ENCODE measurements at places on chromosomes 6 and 20.
A peak's percentile ranks its signal among the peaks of the same experiment; 100 is the strongest.

DNA sequence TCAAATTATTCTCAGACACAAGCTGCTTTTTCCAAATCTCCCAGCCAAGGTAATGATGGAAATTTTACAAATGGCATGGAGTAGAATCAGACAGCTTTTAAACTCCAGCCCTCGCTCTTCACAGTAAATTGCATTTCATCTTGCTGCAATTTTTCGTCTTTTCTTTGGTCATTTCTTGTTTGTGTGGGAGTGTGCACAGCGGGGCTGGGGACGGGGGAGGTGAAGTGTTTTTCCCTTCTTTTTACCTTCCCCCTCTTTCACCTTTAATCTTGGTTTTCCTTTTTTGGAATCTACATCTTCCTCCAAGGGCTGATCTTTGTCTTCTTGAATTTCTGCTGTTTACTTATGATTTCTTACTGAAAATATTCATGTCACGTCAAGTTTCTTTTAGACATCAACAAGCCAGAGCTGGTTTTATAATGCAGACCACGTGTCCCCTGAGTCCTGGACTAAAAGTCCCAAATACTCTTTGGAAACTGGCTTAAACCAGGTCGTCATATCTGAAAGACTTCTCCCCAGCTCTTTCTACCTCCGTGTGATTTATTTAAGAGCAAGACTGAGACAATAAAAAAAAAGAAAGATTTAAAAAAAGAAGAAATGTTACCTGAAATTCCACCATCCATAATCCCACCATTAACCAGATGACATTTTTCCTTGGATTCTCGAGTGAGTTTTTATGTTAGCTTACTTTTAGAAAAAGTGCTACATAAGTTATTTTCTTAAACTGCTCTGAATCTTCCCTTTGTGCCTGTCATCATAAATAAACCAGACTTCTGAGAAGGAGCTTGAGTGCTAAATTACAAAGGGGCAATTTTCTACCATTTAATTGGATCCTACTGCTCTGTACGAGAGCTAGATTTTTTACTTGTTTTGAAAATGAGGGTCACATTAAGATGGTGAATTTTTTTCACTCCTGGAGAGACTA lies 52.0 kb downstream of the MAP3K5 start:
- no peak for DNase-seq

DNA sequence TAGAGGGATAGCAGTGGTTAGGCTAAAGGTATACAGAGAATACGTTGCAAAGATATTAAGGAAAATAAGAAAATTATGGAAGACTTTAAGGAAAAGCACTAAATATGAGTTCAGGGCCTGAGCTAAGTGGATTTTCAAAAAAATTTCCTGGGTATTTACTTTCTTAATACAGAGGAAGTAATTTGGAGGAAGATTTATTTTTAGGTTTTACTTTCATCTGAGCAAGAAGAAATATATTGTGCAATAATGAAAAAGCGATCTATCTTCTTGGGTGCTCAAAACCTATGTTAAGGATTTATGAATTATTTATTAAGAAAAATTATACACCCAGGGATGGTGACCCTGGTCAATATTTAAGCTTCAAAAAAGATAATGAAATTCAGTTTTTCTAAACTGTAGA lies 224.7 kb downstream of the PLCB1 start:
- no peak for DNase-seq

DNA sequence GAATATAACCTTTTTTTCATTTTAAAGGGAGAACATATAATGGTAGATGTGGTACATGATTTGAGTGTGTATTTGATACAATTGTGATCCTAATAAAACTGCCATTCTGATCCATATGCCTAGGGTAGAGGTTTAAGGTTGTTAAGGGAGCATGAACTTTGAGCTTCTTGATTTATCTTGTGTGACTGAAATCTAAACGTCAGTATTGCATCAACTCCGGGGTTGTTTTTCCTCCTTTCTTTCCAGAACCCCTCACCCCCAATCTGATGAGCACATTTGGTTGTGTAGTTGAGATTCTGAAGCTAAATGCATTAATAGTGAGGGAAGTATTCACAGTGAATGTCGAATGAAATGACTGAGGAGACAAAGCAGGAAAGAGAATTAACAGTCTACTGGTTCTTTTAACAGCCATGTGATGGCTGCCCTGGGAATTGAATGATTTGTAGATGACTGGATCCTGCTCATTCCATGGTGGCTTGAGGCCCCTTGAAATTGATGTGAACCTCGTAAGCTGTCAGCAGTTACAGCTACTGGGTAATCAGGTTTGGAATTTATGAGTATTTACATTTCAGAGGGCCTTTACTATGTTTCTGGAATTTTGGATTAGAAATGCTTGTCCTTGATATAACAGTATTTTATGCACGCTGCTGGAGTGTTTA lies 44.8 kb downstream of the FARS2 start:
- no peak for DNase-seq

- peak; percentile 59 for DNase-seq
These were observed 94.9 kb downstream of the CEBPB start for GRCh38 chr20:50285376-50286173.

DNA sequence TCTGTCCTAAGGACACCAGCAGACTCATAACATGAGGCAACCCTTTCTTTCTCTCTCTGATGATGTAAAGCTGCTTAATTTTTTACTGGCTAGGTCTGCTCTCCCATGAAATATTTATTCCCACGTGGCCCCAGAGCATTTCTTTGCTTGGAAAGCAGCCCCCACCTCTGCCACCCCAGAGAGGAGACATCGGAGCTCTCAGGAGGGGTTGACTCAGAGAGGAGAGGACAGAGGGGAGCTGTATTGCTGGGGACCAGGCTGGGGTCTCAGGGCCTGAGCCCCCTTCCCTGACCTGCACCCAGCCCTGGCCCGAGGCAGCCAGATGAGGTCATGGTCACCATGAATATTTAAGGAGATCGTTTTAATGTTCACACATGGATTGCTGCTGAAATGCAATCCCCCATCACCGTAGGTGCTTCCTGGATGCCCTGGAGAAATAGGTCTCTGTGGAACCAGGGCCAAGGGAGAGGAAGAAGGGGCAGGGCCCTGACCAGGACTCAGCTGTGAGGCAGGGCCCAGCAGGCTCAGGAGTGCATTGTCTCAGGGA lies 117.5 kb downstream of the DLL1 start:
- peak; percentile 4 for DNase-seq

DNA sequence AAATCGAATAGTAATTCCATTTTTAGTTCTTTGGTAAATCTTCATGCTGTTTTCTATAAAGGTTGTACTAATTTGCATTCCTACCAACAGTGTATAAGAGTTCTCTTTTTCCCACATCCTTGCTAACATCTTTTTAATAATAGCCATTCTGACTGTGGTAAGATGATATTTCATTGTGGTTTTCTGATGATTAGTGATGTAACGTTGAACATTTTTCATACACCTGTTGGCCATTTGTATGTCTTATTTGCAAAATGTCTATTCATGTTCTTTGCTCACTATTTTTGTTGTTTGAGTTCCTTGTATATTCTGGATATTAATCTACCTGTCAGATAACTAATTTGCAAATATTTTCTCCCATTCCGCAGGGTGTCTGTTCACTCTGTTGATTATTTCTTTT lies 64.5 kb downstream of the LIN28B start:
- no peak for DNase-seq

DNA sequence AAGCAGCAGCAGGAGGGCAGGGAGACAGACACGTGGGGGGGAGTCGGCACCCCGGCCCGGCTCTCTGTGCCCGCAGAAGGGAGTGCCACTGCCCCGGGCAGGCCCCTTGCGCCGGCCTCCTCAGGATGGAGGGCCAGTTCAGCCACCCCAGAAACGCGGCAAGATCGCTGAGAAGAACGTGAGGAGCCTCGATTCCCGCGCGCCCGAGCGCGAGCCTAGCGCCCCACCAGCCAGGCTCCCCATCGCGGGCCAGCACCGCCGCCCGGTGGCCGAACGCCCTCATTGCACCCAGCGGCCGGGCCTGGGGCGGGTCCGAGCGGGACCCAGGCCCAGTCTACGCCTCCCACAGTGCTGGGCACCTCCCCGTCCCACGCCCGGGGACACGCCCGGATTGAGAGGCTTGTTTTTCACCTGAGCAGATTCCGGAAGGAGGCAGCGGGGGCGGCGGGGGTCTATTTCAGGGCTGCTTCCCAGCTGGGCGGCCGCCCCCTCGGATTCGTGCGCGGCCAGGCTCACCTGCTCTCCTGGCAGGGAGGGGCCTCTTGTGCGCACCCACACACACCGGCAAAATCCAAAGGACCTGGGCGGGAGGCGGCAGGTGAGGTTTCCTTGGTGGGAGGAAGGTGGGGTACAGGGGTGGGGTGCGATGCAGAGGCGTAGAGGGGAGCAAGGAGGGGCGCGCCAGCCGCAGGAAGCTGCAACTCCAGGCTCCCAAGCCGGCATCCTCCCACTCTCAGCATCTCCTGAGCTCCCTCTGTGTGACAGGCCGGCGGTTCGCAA lies 9.0 kb upstream of the GRM4 start:
- peak; percentile 81 for DNase-seq

DNA sequence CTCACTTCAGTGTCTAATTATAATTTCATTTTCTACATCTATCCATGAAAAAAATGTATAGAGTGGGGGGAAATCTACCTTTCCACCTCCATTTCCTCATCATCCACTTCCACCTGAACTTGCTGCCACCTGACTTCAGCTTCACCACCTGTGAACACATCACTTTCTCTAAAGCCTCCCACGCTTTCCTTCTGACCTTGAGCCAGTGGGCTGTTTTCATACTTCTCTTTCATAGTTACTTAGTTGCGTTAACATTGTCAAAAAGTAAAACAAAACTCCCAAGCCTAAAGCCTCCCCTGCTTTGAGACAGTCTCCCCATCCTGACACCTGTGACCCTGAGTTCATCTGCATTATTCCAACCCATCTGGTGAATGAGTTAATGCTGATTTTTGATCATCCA lies 47.3 kb downstream of the KLHL31 start:
- no peak for DNase-seq

- no peak for DNase-seq
These were observed 10.9 kb upstream of the NELFCD start for GRCh38 chr20:58970146-58970545.

DNA sequence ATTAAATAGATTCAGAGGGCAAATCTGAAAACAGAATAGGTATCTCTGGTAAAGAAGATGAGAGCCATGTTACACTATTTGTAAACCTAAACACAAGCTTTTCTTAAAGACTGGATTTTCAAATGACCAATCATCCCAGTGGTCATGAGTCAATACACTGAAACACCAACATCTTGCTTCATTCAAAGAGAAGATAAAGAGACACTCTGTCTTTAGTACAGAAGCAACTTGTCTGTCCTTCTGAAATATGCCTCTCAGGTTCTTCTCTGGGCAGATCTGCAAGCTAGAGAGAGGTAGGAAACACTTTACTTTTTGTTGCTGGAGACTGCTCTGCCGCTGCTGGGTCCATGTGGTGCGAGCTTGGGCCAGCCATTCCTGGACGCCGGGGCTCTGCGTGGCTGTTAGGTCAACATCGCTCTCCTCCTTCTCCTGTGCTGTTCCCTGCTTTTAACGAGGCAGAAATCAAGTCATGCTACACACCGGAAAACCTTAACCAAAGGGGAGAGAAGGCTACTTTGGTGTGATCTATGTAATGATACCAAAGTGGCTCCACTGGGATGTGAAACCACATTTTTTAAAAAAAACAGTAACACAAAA lies 368.2 kb downstream of the SYNE1 start:
- no peak for DNase-seq

DNA sequence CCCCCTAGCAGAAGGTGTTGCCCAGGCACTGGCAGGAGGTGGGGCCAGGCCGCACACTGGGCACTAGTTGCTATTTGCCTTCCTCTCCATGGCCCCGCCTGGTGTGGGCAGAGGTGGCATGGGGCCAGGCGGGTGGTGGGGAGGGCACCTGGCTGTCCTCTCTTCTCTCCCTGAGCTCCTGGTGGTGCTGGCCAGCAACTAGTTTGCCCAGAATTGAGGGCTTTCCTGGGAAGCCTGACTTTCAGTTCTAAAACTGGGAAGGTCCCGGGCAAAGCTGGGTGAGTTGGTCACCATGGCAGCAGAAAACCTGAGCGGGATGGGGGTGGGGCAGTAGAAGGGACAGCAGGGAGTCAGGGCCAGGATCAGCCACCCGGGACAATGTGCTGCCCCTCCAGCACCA lies 48.2 kb downstream of the RBM38 start:
- DNase-seq: no peak

- DNase-seq: no peak
These were observed 1237.5 kb upstream of the MAP3K7 start for GRCh38 chr6:91824331-91824730.

DNA sequence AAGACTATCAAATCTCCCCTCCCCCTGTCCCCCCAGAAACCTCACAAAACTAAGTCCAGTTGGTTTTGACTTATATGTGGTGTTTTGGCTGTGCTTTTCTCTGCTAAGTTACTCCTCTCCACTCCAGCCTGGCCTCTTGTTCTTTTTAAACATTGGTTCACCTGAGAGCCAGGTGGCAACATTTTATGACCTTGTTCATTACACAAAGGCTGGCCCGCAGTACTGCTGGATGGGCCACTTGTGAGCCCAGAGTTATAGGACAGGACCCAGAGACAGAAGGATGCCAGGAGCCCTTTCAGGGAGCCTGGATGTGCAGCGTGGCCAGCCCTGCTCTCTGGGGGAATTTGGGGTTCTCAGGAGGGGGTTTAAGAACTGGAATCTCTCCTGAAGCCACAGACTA lies 90.0 kb downstream of the RAMACL start:
- no peak for DNase-seq

- DNase-seq: no peak
These were observed 26.2 kb downstream of the CCN2 start for GRCh38 chr6:131924881-131925474.
